ENCODE measurements at places on chromosomes 2 and 18.

DNA sequence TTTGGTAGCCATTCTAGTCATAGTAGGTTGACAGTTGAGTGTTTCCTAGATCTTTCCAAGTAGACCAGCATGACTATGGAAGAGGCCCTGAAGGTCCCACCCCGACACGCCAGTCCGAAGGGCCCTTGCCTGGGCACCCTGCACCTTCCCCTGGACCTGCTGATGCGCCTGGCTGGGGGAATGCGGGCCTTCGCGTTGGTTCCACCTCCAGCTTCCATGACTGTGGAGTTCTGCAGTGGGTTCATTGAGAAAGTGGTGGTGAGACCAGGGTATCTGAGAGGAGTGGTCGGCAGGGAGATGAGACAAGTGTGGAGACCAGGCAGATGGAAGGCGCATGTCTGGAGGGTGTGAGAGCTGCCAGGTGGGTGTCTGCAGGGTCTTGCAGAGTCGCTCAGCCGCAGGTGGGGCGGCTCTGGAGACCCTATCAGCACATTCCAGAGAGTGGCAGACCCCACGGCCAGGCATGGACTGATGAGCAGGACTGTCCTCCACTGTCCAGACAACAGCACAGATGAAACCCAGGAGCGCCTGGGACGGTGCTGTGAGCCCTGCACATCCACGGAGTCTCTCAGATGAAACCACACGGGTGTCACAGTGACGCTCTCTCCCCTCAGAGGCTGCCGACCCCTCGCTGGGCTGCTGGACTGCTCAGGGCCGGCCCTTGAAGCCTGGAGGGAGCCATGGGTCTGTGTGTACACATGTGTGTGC is 182.5 kb upstream of the HDAC4 start:
- no peak for ATAC-seq

DNA sequence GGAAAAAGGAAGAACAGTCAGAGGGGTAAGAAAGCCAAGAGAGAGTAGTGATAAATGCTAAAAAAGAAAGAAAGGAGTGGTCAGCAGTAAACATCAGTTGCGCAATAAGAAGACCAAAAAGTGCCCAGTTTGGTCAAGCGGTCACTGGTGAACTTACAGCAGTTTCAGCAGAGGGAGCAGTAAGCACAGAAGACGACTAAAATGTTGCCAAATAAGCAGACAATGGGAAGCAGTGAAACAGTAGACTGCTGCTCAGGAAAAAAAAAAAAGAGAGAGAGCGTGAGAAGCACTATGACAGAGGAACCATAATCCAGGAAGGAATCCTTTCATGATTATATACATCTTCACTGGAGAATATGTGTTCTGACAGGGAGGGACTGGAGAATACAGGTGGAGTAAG is 45.8 kb downstream of the DNAJC10 start:
- ATAC-seq, result no peak

DNA sequence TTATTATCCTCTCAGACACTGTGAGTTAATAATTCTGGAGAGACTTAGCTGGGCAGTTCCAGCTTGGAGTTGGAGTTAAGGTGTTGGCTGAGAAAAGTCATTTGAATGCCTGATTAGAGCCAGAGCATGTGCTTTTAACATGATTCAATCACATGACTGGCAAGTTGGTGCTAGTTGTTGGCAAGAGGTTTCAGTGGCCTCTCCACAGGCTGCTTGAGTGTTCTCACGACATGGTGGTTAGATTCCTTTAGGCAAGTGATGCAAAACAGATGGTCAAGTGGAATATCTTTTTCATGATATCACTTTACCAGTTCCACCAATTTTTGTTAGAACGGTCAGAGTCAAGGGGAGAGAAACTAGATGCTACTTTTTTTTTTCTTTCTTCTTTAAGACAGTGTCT is 262.7 kb upstream of the FN1 start:
- peak; percentile 15 for ATAC-seq

DNA sequence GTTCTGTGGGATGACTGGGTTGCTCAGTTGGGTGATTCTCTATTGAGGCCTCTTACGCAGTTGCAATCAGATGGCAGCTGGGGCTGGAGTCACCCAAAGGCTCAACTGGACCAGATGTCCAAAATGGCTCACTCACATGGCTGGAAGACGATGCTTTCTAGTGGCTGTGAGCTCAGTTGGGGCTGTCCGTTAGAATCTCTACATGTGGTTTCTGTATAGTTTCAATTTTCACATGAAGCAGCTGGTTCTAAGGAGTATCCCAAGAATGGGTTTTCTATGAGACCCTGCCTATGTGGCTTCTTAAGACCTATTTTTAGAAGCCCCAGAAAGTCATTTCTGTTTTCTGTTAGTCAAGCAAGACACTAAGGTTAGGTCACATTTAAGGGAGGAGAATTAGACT is 4.4 kb downstream of the XRCC5 start:
- no peak for ATAC-seq

DNA sequence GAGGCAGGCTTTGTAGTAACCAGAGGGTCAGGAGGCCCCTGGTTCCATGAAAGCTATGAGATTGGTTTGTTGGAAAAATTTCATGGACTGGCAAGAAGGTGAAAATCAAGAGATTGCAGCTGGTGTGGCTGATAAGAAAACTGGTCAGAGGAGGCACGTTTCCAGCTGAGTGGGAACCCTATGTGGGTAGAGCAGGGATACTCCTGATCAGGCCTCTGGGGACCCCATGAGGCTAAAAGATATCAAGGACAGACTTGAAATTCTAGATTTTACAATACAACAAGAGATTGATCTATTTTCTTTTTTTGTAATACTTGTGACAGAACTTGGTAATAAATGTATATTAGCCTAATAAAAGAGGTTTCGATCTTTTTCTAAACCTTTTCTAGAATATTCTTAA is 1615.1 kb downstream of the DPP10 start:
- ATAC-seq, result no peak

GRCh38 chr2:55986001-55986400 is 62.4 kb upstream of the EFEMP1 start:
- no peak for ATAC-seq

GRCh38 chr18:37019157-37019827 is 190.4 kb downstream of the KIAA1328 start:
- ATAC-seq, result peak; percentile 73

- no peak for ATAC-seq
Observed at GRCh38 chr2:108998911-108999310, 9.9 kb upstream of the EDAR start.
